ENCODE measurements at places on chromosomes 5 and 9. TPM values are rescaled to one million over a fixed set of nuclear protein-coding genes. Genes with fewer than 3 reads are reported as not detected.

CCNI2 gene
- 3.4 TPM for polyA plus RNA-seq

ANKRD20A1 gene
- polyA plus RNA-seq = 1.7 TPM

SPINK5 gene
- polyA plus RNA-seq = not detected

GADD45G gene
- polyA plus RNA-seq = 0.62 TPM

FAM151B gene
- not detected for polyA plus RNA-seq

IRX1 gene
- polyA plus RNA-seq = not detected

ZNF782 gene
- 2.5 TPM for polyA plus RNA-seq

GRIA1 gene
- not detected for polyA plus RNA-seq

CTSV gene
- not detected for polyA plus RNA-seq

DOLK gene
- polyA plus RNA-seq = 6.8 TPM

ANKRD55 gene
- polyA plus RNA-seq = not detected

IL11RA gene
- 5.3 TPM for polyA plus RNA-seq

POLR3G gene
- 1.3 TPM for polyA plus RNA-seq

CENPH gene
- polyA plus RNA-seq = 8.5 TPM

CYLC2 gene
- polyA plus RNA-seq = not detected

MRRF gene
- 18.9 TPM for polyA plus RNA-seq

ASS1 gene
- polyA plus RNA-seq = not detected

GARIN3 gene
- not detected for polyA plus RNA-seq

SPINK4 gene
- polyA plus RNA-seq = not detected

FCN2 gene
- not detected for polyA plus RNA-seq

SKIC3 gene
- 40.2 TPM for polyA plus RNA-seq

FOXD4L6 gene
- not detected for polyA plus RNA-seq

PLPPR1 gene
- not detected for polyA plus RNA-seq

GPSM1 gene
- 1.7 TPM for polyA plus RNA-seq

CA9 gene
- not detected for polyA plus RNA-seq

LAMC3 gene
- polyA plus RNA-seq = not detected

SH3RF2 gene
- polyA plus RNA-seq = 0.51 TPM

PLAC8L1 gene
- polyA plus RNA-seq = not detected

TEX48 gene
- not detected for polyA plus RNA-seq

PCDHGA5 gene
- polyA plus RNA-seq = not detected

ARAP3 gene
- 0.20 TPM for polyA plus RNA-seq

ZNF462 gene
- polyA plus RNA-seq = not detected

GALNT12 gene
- polyA plus RNA-seq = 5.2 TPM

DAPK1 gene
- not detected for polyA plus RNA-seq

ACOT12 gene
- not detected for polyA plus RNA-seq

CCDC187 gene
- not detected for polyA plus RNA-seq

Data from CD8-positive, alpha-beta memory T cell (primary cell).